ENCODE measurements at places on chromosomes 1 and 21.

GRCh38 chr1:20928146-20928545, 141.0 kb upstream of the HP1BP3 start:
- no peak for DNase-seq

DNA sequence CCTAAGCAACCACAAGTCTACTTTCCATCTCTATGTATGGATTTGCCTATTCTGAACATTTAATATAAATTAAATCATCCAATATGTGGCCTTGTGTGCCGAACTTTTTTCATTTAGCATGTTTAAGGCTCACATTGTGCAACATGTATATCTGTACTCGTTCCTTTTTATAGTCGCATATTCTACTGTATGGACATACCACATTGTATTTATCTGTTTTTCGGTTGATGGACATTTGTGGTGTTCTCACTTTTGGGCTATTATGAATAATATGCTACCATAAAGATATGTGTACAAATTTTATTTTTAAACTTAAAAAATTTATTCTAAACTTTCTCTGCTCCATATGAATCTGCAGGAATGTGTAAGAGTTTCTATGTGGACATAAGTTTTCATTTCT, 13.0 kb downstream of the ZYG11A start:
- no peak for DNase-seq

DNA sequence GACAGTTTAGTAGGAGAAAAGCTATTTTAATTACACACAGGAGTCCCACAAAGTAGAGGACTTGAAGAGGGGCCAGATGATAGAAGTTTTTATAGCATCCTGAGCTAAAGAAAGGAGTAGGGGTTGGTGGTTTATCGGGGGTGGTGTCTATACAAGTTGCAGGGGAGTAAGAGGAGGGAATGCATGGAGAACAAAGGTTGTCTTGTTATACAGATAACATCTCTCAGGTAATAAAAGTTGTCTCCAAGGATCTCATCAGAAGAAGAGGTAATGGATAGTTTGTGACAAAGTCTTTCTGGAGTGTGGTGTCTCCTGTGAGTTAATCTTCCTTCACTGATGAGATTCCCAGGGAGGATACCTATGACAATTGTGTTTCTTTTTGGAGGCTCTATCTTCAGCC, 23.4 kb upstream of the NUF2 start:
- DNase-seq = no peak

GRCh38 chr1:32068957-32069588, 3.7 kb upstream of the TMEM39B start:
- DNase-seq = no peak

DNA sequence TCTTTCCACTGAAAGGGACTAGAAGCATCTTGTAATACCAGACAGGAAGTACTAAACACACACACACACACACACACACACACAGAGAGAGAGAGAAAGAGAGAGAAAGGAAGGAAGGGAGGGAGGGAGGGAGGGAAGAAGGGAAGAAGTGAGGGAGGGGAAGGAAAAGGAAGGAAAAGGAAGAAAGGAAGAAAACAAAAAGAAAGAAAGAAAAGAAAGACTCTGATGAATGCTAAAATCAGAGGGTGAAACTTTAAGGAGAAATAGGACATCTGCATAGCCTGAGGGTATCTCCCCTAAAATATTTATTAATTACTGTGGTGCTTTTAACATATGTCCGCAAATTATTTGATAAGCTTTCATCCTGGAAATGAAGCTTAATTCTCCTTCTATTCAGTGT, 10.6 kb downstream of the TRIT1 start:
- no peak for DNase-seq

- DNase-seq = no peak
These were observed 106.9 kb downstream of the RIPK4 start for GRCh38 chr21:41659791-41660560.

- no peak for DNase-seq
These were observed 243.9 kb upstream of the ZRANB2 start for GRCh38 chr1:71324671-71325267.

DNA sequence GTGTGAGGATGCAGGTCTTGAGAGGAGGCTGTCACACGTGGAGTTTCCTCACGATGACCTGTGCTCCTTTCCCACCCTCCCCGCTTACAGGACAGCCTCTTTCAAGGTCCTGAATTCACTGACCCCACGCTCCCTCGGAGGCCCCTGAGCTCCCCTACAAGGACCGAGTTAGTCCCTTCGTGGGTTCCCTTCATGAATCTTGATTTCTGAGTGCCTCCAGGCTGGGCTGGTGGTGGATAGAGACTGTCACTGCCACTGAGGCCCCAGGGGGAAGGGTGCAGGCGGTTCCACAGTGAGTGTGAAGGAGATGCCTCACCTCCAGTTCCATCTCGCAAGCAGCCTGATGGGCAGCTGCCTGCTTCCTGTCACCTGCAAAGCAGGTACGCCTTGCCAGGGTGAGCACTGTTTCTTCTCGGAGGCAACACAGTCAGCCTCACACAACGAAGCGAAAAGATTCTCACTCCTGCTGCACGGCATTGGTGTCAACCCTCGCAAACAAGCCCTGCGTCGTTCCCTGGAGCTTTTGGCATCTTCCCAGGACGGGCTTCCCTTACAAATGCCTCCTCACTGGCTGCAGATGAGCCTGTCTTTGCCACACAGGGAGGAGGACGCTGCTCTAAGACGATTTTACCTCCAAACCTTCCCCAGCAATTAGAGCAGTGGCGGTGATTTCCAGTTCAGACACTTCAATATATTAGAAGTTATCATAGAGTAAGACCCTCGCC, 26.7 kb upstream of the PCP4 start:
- no peak for DNase-seq

- peak; percentile 19 for DNase-seq
These were observed 550.0 kb downstream of the KIF26B start for GRCh38 chr1:245704765-245705164.

- no peak for DNase-seq
These were observed 52.0 kb upstream of the TACSTD2 start for GRCh38 chr1:58629031-58629462.

- DNase-seq = no peak
These were observed 3.4 kb downstream of the PIGV start for GRCh38 chr1:26791148-26791547.

DNA sequence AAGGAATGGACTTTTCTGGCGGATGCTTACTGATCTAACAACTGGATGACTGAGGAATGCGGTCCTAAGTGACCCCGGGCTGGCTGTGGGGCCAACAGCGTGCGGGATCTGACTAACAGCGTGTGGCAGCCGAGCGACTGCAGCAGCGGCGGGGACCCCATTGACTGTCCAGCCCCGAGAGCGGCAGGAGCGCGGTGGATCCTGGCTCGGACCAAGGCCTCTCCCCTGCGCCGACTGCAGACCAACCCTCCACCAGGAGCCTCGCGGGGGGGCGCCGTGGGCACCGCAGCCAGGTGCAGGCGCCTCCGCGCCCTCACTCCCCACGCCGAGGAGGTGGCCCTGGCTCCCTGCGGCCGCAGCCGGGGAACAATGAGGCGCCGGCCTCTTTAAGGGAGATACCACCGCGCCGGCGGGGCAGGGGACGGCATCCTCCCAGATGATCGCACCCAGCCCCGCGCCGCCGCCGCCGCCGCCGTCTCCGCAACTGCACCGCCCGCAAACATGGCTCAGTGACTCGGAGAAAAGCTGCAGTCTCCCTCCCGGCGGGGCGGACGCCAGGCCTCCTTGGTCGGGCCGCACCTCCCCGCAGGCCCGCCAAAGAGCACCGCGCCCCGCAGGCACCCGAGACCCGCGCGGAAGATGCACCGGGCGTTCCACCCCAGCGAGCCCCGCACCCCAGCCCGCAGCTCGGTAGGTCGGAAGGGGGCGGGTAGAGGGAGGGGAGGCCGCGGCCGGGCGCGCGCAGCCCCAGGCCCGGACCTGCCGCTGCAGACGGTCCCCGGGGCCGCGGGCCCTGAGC, 694 bp upstream of the PDIK1L start:
- no peak for DNase-seq

DNA sequence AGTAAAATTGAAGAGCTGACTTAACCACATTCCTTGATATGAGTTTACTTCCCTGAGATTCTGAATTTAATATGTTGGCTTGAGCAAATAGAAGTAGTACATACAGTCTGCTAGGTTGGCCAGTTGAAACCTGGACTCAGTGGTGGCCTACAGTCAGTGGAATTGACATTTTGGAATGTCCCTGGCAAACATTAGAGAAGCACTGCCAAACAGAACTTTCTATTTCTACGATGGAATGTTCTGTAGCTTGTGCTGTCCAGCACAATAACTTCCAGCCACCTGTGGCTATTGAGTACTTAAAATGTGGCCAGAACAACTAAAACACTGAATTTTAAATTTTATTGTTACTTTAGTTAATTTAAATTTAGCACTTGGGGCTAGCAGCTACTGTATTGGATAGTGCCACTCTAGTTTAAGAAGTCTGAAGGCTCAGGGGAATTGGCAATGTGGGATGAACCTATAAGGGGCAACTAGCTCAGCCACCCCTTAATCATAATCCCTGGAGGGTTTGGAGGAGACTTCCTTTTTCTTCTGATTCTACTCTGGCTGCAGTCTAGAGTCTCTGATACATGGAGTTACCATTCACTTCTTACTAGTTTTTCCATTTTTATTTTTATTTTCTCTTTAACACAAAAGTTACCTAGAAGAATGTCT, 10.3 kb upstream of the TEDDM1 start:
- no peak for DNase-seq

- DNase-seq = no peak
These were observed 38.5 kb downstream of the CAMTA1 start for GRCh38 chr1:6823793-6824192.
